DMS153 (cell line): ENCODE measurements at places on chromosomes 13 and 19.

- DNase-seq: no peak
Measured at GRCh38 chr19:21581646-21582240, 76.3 kb downstream of the ZNF429 start.

DNA sequence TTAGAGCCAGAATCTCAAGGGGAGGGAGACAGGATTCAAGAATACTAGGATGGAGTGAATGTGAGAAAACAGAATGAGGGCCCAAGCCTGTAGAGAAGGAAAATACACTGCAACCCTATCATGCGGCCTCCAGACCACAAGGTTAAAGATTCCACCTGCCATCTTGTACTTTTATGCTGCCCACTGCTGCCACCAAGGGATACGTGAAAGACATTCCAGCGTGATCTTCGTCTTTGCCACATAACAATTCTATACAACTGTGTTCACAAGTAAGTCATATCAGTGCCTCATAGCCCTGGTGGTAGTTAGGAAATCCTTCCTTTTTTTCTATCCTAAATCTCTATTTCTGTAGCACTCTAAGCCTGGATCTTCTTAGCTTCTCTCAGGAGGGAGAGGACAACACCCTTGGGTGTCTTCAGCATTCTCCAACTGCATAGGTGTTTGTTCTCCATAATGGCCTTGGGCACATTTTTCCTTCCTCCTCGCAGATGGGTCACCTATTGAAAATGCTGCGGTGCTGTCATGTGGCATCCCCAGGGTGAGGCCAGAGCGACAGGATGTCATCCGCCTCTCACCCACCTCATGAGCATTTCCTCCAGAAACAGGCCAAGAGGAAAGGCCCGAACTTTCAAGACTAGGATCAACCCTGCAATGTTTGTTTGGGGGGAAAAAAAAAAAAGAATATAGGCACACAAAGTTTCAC lies 13.6 kb downstream of the TPT1 start:
- DNase-seq: no peak

- DNase-seq: no peak
Measured at GRCh38 chr19:49957262-49957915, 3.6 kb downstream of the SIGLEC11 start.

GRCh38 chr13:57128909-57129308 lies 11.8 kb upstream of the PRR20A start:
- DNase-seq: no peak

- no peak for DNase-seq
Measured at GRCh38 chr13:110486061-110486715, 75.3 kb downstream of the RAB20 start.

GRCh38 chr13:95647321-95647720 lies 2.8 kb upstream of the DZIP1 start:
- DNase-seq: no peak

- DNase-seq: no peak
Measured at GRCh38 chr19:47186446-47187334, 44.3 kb downstream of the BBC3 start.

DNA sequence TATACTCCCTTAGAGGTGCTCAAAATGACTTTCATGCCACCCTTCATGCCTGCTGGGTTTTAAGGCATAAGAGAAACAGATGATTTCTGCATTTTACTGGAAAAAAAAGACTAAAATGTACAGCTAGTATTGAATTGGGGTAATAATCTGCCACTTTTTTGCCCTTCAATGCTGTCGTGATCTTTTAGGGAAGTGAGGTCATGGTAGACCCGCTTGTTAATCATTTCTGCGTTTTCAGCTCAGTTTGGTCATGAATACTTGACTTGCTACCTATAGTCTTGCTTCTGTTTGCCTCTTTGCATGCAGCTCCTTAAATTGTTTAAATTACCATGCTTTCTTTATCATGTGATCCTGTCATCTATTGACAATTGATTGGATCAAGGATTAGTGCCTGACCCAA lies 90.4 kb downstream of the PCCA start:
- no peak for DNase-seq
